Activated T-cell treated with anti-CD3 and anti-CD28 coated beads, Interleukin-2, amount 50 U/mL, for 24 hours (primary cell): ENCODE measurements at places on chromosomes 1 and 21.
A peak's percentile ranks its signal among the peaks of the same experiment; 100 is the strongest.

DNA sequence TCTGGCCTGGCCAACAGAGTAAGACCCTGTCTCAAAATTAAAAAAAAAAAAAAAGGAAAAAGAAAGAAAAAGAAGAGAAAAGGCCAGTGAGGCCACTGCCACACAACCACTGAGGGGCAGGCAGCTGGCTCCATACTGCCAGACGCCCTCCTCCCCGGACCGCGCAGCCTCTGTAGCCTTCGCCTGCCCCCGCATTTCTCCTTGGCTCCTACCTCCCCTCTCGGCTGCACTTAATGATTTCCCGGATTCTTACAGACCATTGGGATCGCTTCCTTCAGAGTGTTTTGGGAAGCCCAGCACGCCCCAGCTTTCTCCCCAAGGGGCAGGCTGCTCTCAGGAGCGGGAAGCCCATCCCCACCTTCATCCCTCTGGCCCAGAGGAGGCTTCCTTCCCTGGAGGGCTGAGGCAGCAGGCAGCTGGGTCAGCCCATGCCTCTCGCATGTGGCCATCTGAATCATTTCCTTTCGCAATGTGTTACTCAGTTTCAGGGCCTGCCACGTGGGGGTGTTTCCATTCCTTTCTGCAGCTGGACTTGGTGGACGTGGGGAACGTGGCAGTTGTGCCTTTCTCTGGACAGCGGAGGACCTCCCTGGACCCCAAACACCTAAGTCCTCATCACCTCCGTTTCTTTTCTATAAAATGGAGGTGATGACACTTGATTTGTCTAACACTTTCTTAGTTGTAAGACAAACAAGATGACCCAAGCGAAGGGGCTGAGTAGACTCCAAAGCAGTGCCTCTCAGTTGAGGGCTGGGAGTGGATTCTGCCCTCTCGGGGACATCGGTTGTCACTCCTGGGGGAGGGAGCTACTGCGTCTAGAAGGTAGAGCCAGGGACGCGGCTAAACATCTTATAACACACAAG is 2.3 kb downstream of the SLC2A5 start:
- DNase-seq: no peak

- DNase-seq: peak; percentile 29
Measured at GRCh38 chr1:162822391-162823200, 32.1 kb downstream of the HSD17B7 start.

DNA sequence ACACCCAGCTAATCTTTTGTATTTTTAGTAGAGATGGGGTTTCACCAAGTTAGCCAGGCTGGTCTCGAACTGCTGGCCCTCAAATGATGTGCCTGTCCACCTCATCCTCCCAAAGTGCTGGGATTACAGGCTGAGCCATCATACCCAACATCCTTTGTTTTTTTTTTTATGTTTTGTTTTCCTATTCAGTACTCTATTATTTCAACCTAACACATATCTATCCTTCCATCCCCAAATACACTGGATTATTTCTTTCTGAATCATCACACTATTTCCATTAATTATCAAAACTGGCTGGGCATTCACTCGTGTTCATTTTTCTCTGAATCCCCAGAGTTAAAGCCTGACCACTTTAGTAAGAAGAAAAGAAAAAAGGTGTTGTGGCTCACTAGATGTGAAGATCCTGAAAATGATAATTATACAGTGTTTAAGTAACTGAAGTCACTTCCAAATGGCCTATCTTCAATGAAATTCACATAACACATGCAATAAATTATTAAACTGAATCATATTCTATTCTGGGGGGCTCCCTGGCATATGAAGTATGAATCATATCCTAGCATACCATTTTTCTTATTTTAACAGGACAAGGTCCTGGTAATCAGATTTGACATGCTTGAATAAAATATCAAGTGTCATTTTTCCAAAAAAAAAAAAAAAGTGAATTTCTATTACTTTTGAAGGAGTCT is 1754.2 kb downstream of the BRINP3 start:
- DNase-seq: no peak

GRCh38 chr1:21939650-21940374 is 2.7 kb upstream of the HSPG2 start:
- DNase-seq: no peak

- no peak for DNase-seq
Measured at GRCh38 chr1:112904831-112905261, 51.1 kb downstream of the SLC16A1 start.

- no peak for DNase-seq
Measured at GRCh38 chr1:184822267-184822666, 67.6 kb upstream of the EDEM3 start.

DNA sequence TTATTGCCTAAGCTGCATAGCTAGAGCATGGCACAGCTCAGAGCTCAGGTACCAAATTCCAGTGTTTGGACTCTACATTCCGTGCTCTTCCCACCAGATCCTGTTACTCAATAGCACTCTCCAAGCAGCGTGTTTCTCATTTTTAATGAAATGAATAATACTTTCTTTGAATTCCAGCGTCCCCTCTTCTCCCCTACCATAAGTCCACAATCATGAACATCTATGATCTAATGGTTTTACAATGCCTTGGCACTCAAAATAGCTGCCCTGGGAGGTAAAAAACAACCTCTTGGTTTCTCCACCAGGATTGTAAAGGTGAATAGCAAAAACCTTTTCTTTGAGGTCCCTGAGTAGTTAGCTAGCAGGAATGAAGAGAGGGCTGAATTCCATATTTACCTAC is 480.0 kb upstream of the PKN2 start:
- no peak for DNase-seq

GRCh38 chr1:90122654-90123340 is 127.9 kb downstream of the ZNF326 start:
- DNase-seq: no peak

DNA sequence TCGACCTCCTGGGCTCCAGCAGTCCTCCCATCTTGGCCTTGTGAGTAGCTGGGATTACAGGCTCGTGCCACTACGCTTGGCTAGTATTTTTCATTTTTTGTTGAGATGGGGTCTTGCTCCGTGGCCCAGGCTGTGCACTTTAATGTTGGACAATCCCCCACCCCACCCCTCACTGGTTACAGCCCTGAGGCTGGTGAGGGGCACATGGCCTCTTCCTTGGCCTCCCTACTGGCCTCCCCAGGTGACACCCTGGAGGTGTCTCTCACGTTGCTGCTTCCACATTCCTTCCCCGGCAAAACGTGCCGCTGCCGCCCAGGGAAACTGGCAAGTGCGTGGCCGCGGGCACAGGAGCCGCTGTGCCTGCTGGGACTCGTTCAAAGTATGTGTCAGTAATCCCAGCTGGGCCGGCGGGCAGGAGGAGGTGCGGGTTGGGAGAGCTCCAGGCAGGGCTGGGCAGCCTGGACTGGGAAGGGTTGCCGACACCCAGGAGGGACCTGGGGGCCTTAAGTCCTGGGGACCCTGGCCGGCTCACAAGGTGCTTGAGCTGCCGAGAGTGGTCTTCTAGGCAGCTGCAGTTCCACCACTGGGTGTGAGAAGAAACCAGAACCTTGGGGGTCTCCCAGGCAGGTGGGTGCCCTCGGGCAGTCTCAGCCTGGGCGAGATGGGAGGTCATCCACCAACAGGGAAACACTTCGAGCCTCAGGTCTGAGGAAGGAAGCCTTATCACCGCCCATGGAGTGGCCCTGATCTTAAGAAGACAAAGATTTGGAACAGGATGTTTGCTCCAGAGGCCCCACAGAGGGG is 6.5 kb downstream of the WNT3A start:
- peak; percentile 19 for DNase-seq

DNA sequence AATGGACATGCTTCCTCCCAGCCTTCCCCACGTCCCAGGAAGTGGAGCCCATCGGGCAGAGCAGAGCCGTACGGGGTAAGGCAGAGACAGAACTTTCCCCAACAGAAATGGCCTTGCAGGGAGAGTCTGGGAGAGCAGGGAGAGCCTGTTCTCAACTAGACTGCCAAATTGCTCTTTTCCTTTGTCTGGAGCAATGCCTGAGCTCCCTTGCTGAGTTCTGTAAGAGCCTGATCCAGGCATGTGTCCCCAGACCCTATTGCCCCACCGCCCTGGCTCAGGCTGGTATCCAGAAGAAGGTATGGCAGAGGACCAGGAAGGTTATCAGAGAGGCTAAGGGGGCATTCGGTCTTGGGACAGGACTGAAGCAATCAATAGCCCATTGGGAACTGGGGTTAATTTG is 79.9 kb downstream of the TMEM53 start:
- no peak for DNase-seq

DNA sequence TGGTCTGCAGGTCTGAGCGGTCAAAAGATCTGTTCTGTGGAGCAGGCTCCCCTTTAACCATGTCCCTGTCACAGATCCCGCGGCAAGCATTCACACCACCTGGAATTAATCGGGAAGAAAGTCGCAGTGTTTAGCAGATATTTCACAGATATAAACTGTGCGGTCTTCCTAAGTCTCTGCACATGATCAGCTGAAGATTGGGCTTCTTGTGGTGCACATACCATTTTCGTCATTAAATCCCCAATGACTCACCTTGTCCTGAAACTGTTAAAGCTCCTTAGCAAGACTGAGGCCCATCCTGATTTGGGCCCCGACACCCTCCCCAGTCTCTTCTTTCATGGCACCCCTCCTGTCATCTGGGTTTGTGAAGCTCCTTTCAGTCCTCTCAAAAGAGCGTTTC is 158.8 kb downstream of the KIF26B start:
- no peak for DNase-seq

- no peak for DNase-seq
Measured at GRCh38 chr1:180182643-180183311, 28.1 kb downstream of the QSOX1 start.
